NCI-H226 (cell line): ENCODE measurements at places on chromosomes 7 and 10.

GRCh38 chr7:133535308-133535707, 282.4 kb downstream of the EXOC4 start:
- peak; percentile 41 for DNase-seq

DNA sequence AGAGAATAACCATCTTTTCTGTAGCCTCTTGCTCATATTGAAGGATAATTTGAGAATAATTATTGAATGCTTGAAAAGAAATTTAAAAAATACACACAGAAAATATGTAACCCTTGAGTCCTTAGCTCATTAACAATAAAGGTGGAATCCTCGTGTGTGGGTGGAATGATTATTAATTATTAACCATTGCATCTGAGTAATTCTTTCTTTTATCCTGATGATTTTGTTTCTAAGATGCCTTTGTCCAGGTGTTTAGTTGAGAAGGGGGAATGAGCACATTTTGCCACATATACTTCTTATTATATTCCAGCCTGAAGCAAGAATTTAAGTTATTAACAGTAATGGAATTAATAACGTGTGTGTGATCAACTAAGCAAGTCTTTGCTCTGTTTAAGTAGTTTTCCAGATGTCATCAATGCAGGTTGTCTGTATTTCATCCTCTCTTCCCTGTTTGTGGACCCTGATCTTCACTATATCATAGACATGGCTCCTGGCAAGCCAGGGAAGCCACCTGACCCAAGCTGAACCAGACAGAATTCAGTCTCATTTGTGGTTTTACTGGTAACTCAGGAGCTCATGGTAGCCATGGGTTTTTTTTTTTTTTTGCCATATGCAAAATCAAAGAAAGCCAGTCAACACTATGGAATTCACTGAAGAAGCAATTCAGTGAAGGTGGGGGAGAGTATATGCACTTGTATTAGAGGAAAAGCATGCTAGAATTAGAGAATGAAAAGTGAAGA, 144.3 kb downstream of the KIF20B start:
- peak; percentile 57 for DNase-seq

DNA sequence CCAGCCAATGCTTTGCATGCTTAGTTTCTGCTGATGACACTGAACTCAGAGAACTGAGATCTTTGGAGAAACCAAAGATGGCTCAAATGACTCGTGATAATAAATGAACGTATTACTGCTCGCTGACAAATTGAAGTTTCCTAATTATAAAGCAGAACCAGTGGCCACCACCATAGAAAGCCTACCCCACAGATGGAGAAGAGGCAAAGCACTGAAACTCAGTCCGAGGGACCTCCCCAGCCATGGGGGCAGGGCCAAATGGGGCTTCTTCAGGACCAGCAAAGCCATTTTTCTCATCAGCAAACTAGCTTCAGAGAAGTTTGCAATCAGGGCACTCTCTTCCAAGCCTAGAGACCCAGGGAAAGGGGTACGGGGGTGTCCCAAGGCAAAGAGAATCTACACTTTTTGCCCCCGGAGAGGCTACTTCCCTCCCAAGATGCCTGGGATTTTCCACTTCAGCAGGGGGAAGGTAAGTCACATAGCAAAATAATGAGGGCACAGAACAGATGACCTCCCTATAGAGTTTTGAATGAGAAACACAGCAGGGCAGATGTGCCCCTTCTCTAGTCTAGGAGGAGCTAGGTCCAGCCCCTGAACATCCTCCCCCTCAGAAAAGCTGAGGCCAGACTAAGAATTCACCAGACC, 4.3 kb upstream of the IL6 start:
- no peak for DNase-seq

DNA sequence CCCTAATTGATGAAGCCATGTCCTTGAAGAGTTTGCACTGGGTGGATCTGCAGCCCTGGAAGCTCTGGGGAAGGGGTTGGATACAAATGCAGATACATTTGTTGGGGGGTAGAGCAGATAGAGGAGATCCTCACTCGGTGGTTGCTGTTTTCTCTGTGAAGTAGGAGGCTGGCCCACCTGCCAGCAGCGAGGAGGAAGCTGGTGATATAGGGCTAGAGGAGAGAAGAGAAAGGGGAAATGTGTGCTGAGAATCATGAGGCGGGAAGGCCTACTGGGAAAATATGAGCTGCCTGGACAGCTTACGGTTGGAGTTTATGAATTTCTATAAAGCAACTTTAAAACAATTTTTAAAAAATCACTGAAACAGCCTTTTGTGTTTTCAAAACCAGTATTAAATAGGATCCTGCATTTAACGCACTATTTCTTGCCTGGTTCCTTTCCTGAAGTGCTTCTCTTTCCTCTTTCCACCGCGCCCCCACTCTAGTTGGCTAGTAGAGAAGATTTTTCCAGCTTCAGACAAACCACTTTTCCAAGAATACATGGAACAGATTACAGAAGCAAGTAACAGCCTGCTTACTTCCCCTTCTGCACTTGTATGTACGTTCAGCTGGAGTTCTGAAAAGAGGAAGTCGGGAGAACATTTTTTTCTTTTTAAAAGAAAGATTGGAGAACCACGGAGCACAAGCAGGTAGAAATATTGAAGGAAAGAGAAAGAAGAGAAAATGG, 100.6 kb upstream of the GLCCI1 start:
- no peak for DNase-seq

- DNase-seq, result no peak
These were observed 251.5 kb downstream of the DOCK4 start for GRCh38 chr7:111954474-111955381.

GRCh38 chr10:113922787-113923570, 68.5 kb downstream of the NHLRC2 start:
- DNase-seq, result no peak

GRCh38 chr10:123480344-123480743, 185.8 kb upstream of the GPR26 start:
- no peak for DNase-seq

- DNase-seq, result no peak
These were observed 47.7 kb upstream of the ZNF800 start for GRCh38 chr7:127440206-127440605.

DNA sequence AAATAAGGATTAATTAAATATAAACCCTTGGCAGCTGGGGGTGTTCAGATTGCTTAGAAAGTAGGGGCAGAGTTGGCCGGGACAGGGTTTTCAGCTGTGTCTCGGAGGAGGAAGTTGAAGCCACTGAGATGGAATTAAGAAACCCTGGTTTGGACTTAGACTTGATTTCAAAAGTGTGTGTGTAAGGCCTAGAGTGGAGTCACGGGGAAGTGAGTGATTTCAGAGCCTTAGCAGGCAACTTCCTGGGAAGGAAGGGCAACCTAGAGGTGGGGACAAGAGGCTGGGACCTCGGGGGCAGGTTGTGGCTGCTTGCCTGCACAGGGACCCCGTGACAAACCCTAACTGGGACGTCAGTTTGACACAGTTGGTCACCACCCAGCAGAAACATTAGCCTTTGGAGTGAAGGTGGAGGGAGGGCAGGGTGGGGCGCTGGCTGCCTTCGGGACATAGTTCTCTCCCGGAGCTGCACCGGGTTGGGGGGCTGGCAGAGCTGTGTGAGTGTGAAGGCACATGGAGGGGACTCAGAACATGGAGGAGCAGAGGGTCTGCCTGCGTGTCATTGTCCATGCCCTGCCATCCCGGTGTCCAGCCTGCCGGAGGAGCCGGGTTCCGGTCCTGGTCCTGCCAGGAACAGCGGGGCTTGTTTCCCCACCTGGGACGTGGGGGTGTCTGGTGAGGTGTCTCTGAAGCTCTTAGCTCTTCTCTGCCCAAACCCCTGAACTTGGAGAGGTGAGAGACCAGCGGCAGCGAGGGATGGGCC, 1.8 kb downstream of the BRI3 start:
- no peak for DNase-seq

DNA sequence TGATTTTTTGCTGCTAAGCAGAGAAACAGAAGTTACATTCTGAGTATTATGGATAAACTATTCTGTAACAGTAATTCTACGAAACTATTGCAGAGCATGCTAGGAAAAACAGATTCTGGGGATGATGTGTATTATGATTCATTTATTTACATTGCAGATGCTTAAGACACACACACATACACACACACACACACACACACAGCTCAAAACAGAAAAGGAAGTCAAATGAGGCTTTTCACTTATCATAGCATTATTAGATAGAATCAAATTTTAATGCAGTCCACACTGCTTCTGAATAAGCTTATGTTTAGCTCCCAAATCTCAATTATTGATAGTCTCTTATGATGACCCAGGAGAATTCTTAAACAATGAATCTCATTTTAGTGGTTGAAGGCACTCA, 307.2 kb downstream of the HGF start:
- no peak for DNase-seq

DNA sequence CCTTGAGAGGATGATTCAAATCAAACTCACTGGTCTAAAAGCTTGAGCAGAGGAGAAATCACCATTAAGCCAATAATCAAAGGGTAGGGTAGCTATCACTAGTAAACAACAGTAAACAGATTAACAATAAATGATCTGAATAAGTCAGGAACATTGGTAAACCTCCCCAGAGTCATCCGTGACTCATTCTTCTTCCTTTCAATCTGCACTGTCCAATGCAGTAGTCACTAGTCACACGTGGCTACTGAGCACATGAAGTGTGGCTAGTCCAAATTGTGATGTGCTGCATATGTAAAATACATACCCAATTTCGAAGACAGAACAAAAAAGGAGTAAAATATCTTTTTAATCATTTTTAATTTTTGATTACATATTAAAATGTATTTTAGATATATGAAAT, 64.0 kb downstream of the ERCC6 start:
- DNase-seq, result no peak

DNA sequence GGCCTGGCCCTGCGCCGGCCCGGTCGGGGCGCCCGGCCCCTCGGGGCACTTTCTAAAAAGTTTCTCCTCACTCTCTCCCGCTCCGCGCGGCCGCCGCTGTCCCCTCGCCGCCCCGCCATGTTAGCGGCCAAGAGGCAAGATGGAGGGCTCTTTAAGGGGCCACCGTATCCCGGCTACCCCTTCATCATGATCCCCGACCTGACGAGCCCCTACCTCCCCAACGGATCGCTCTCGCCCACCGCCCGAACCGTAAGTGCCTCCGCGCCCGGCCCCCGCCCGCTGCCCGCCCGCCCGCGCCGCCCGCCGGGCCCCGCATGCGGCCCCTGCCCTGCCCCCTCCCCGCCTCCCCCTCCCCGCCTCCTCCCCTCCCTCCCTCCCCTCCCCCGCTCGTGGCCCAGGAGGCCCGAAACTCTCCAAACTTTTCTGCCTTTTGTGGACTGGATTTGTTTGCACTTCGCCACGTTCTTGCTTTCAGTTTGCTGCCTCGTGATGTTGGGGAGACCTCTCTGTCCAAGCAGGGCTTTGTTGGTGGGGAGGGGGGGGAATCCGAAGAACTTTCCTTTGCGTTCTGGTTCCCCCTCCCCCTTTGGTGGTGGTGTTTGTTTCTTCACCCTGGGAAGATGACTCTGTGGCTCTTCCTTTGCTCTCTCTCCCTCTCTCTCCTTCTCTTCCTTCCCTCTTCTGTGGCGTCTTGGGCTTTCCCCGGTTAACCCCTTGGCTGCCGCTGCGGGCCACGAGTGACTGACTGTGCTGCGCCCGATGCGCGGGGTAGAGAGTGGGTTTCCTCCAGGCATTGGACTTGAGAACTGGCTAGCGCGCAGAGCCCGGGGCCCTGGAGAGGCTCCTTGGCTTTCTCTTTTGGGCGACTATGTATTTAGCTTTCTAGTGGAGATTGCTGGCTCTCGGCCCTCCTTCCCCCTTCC, 1.6 kb downstream of the TCF7L2 start:
- DNase-seq, result peak; percentile 65

DNA sequence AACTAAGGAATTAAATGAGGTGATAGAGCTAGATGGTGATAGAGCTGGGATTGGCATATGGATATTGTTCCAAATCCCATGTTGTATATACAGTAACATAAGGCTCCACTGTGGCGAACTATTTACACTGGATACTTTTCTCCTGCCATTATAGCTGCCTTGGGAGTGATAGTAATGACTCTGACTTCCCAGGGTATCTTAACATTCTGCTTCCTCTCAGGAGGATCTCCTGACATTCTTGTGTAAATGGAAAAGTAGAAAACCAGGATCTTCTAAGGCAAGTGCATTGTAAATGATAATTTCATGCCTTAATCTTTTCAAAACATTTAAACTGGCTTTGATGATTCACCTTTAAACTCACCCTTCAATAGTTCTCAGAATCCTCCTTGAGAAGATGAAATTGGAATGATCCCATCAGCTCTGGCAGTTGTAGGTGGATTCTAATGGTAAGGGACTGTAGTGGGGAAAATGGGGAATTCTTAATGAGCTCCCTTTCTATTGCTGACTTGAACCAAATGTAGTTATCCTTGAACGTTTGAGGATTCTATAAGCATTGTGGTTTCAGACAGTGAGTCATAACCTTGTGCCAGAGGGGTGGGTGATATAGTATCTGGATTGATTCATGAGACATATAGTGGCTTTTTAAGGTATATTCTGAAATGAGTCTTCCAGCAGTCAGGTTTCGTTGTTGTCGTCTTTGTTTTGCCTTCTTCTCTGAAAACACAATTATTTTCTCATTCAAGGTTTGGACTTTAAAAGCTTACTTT, 450.0 kb downstream of the SUGCT start:
- DNase-seq, result peak; percentile 27

DNA sequence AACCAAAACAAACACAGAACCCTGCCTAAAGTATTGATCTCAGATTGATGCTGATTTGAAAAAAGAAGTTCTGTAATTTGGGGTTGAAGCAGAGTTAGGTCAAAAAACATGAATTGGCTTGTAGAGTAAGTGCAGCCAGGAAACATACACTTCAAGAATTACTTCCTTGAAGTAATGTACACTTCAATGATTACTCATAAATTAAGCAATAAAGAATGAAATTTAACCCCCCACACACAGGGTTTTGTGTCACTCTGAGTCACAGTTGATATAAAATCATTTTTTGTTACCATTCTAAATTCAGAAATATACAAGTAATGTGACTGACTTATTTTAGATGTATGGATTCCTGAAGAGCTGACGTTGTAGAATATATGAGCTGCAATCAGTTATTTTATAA, 622.2 kb downstream of the POM121L12 start:
- no peak for DNase-seq
